ENCODE measurements at places on chromosomes 3 and 15. TPM values are rescaled to one million over a fixed set of nuclear protein-coding genes. Genes with fewer than 3 reads are reported as not detected.

The C2CD4A gene
- 0.35 TPM for total RNA-seq

The ATP13A5 gene
- total RNA-seq, result not detected

The CYP1A1 gene
- not detected for total RNA-seq

The CACNA1D gene
- total RNA-seq, result 47.9 TPM

The KIF9 gene
- total RNA-seq, result 19.4 TPM

The COL6A6 gene
- 10.6 TPM for total RNA-seq

The CLEC3B gene
- total RNA-seq, result 64.5 TPM

The LDHAL6B gene
- not detected for total RNA-seq

The LRRC31 gene
- total RNA-seq, result not detected

The NRROS gene
- 7.6 TPM for total RNA-seq

The AGTR1 gene
- 22.0 TPM for total RNA-seq

The EBLN2 gene
- total RNA-seq, result 12.1 TPM

Data from metanephros (tissue), 2 donors.